Osteoblast (primary cell): ENCODE measurements at places on chromosomes 12 and 14.

- DNase-seq: peak; percentile 72
Measured at GRCh38 chr14:104926619-104927431, 2.1 kb downstream of the PLD4 start.

GRCh38 chr12:663293-663871 lies at the start of gene NINJ2:
NINJ2 (minus strand) TSS chr12:663445; CDS start chr12:663360, 85 bp downstream.
- peak; percentile 72 for DNase-seq

DNA sequence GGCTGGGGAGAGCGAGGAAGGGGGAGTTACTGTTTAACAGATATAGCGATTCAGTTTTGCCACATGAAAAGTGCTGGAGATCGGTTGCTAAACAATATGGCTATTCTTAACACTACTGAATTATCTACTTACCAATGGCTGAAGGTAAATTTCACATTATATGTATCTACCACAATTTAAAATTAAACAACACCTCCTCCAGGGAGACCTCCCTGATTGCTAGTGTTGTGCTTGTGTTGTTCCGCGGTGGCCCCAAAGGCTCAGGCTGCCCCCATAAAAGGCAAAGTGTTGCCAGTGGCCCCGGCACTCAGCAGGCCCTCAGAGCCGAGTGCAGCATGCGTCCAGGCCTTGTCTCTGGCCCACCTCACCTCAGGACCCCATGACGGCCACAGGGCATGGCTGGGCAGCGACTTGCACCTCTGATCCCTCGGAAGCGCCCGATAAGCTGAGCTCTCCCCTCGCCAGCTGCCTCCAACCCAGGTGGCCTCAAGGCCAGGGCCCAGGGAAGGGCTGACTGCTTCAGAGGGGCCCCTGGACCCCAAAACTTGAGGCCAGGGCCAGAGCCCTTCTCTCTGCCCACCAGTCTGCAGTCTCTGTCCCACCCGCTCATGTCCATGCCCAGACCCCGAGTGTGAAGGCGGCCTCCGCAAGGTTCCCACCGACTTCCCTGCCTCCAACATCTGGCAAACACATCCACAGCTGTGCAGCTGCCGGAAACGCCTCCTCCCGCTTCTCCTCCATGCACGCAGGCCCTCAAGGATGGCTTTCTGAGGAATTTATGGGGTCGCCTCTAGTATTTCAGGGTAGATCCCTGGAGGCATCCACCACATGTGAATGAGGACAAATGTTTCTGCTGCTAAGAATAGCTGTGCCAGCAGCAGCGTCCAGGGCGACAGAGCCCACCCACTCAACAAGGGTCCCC lies 60.0 kb downstream of the NCOR2 start:
- no peak for DNase-seq

DNA sequence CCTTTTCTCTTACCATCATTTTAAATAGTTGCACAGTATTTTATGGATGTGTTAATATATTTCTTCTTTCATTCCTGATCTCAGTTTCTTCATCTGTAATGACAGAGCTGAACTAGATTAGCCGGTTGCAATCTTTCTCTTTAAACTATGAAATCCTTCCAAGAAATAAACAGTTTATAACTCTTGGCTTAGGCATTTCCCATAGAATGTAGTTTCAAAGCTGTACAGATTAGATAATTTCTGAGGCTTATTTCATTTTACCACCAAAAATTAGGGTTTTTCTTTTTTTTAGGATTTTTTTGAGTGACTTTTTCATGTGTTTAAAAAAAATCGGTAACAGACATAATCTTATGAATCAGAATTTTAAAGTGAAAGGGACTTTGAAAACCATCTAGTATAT lies 144.0 kb downstream of the RAD51B start:
- DNase-seq: no peak

DNA sequence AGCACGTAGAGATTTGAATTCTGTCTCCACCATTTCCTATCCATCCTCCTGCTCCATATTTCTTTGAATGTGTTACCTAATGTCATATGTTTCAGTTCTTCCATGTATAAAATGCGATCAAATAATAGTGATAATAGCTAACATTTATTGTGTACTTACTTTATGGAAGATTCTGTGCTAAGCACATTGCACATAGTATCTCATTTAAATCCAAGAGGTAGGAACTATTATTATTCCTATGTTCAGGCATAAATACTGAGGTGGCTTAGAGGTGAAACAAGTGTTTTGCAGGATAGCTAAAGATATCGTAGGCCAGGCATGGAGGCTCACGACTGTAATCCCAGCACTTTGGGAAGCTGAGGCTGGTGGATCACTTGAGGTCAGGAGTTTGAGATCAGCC lies 17.5 kb upstream of the AICDA start:
- DNase-seq: no peak

DNA sequence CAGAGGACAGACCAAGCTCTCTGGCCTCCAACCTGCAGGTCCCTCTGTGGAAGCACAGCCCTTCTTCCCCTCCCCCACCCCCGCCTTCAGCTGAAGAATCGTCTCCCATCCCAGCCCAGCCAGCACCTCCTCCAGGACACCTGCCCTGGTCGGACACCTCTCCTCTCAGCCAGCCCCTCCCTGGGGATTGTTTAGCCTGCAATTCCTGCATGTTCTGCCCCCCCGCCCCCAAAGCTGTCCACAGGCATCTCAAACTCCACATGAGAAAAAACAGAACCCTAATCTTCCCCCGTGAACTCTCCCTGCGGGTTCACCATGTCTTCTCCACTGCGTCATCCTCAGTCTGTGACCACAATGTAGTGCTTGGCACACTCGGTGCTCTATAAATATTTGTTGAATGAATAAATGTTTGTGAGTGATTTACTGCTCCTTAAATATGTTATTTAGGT lies 24.1 kb downstream of the PRIMA1 start:
- peak; percentile 96 for DNase-seq

GRCh38 chr14:50521912-50522341 lies 10.4 kb downstream of the MAP4K5 start:
- peak; percentile 60 for DNase-seq

DNA sequence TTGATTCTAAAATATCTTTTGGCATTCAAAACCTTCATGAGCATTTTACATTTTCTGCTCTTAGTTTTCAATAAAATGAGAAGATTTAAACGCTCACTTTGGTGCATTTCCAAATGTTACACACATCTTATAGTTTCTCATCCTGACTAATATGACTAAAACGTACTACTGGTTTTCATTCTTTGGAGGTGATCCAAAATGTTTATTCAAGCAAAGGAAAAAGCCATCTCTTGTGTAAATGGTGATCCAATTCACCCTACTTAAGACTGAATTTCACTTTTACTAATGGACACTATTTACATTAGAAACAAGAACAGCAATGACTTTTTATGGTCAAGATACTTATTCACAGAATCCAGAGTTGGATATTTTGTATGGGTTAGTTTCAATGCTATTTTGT lies 86.6 kb downstream of the KITLG start:
- DNase-seq: peak; percentile 31

GRCh38 chr12:42691991-42692557 lies 102.5 kb upstream of the PRICKLE1 start:
- no peak for DNase-seq

GRCh38 chr14:93747102-93747501 lies 41.2 kb downstream of the PRIMA1 start:
- no peak for DNase-seq

DNA sequence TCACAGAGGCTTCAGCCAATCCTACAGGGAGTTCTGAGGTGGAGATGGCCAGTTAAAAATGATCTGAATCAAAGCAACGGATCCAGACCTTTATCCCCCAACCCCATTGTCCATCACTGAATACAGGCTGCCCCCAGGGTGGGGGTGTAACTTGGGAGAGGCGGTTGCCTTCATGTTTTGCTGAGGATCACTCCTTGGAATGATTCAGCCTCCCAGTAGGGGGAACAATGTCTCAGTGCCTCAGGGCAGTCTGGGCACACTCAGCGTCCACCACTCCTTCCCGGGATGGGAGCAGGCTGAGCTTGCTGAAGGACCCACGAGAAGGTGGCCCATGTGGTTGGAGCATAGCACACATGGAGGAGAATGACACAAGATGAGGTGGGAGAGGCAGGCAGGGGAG lies 60.2 kb downstream of the RFX4 start:
- no peak for DNase-seq

DNA sequence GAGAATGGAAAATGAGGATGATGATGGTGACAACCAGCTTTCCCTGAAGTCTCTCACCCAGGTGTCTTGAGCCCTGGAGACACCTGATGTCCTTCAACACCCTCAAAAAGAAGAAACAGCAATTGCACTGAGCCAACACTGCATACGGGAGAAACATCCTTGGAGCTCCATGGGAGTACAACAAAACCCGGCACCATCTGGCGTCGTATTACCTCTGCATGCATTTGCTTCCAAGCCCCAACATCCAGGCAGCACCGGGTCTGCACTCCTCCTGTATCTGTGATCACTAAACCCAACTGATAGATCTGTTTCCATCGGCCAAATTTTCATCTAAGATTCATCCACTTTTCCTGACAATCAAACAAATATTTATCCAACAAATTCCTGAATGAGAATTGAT lies 249.9 kb downstream of the DPF3 start:
- DNase-seq: no peak

DNA sequence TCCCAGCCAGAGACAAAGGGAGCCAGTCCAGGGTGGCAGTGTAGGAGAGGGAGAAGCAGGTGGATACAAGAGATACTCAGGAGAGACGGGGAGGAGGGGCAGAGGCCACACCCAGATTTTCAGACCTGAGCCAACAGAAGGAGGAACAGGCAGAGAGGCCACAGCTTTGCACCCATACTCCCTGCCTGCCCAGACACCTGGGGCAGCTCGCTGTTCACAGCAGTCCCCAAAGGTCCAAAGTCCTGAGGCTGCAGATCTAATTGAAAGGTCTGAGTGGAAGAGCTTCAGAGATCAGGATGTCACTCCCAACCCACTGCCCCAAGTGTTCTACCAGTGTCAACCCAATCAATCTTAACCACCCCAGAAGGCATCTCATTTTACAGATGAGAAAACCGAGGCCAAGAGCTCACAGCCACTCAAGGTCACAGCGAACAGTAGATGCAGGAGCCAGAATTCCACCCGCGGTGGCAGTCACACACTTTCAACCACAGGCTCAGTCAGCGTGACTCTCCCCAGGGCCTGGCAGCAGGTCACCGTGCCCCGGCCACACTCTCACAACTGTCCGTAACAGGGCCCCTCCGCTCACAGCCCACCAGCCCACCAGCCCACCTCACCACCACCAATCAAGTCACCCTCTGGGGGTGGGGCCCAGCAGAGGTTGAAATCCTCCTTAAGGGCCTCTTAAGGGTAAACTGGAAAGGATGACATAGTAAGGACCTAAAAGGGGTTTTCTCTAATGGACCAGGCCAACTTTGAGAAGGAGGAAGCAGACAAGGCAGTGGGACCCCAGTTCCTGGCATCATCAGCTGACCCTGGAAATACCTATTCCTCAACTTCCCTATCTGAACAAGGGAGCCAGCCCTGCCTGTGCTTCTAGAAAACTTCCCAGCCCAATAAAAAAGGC lies 33.3 kb downstream of the ACTN1 start:
- no peak for DNase-seq

- no peak for DNase-seq
Measured at GRCh38 chr14:51302295-51303030, 62.4 kb downstream of the TMX1 start.

GRCh38 chr14:21711360-21711961 lies 37.8 kb upstream of the OR4E1 start:
- DNase-seq: peak; percentile 60

DNA sequence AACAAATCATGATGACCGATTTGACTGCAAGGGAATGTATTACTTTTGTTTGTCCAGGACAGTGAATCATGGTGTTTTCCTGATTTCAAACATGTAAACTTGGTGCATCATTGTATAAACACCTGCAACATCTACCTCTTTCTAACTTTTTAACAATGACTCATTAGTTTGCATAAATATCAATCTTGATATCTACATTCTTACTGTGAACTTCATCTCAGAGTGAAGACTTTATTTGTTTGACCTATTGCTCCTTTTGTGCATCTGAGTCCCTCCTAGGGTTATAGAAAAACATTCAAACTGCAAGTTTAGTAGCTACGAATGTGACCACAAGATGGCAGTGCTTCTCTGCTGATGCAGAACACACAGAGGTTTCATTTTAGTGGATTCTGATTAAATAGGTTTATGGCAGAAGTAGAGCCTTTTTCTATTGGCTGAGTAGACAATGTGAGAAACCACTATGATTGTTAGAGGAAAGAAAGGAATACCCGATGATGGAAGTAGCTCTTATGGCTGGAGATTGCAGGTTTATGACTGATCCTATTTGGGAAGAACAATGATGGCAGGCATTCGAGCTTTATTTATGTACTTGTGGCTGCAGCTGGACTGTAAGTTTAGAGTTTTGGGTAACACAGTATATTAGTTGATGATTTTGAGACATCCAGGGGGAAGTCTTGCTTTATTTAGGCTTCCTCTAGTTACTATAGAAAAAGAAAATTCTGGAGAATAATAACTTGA lies 244.2 kb upstream of the OR4E1 start:
- DNase-seq: no peak
